ENCODE measurements at places on chromosomes 7 and 10. TPM values are rescaled to one million over a fixed set of nuclear protein-coding genes. Genes with fewer than 3 reads are reported as not detected.

DNA sequence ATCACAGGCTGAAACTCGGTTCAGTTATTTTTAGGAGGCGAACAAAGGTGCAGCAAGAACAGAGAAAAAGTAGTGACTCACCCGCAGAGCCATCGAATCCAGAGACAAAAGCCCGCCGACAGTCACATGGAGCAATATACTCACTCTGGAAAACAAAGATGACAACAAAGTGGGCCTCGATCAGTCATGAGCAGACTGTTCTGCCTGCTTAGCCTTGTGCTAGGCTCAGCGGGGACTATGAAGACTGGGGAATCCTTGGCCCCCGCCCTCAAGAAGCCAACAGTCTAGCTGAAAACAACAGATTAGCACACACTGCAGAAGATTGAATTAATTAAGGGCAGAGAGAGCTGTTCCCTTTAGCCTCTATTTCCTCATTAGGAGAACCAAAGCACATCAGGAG lies 30.4 kb downstream of the XPNPEP1 start:
- H3K4me1 ChIP-seq = peaks cover 18% of the 10 kb centered on the region
- H3K27me3 ChIP-seq = no peaks in the 10 kb centered on the region
- H3K27ac ChIP-seq = no peak overlapping the region
- H3K4me3 ChIP-seq = no peak overlapping the region
- no peak for DNase-seq
- peaks cover 17% of the 10 kb centered on the region for H3K36me3 ChIP-seq

- no peaks in the 10 kb centered on the region for H3K36me3 ChIP-seq
Observed at GRCh38 chr7:42236266-42236975, 588 bp downstream of the GLI3 start.

GRCh38 chr10:82390866-82391658 lies 516.1 kb downstream of the NRG3 start:
- H3K36me3 ChIP-seq = no peaks in the 10 kb centered on the region
- no peak overlapping the region for H3K27ac ChIP-seq
- no peak overlapping the region for H3K4me3 ChIP-seq

- no peaks in the 10 kb centered on the region for H3K27me3 ChIP-seq
- H3K4me3 ChIP-seq = no peak overlapping the region
- no peak overlapping the region for H3K27ac ChIP-seq
- DNase-seq = no peak
- H3K4me1 ChIP-seq = no peaks in the 10 kb centered on the region
- peaks cover 89% of the 10 kb centered on the region for H3K36me3 ChIP-seq
Observed at GRCh38 chr7:75983471-75984129, 10.8 kb downstream of the TMEM120A start.

DNA sequence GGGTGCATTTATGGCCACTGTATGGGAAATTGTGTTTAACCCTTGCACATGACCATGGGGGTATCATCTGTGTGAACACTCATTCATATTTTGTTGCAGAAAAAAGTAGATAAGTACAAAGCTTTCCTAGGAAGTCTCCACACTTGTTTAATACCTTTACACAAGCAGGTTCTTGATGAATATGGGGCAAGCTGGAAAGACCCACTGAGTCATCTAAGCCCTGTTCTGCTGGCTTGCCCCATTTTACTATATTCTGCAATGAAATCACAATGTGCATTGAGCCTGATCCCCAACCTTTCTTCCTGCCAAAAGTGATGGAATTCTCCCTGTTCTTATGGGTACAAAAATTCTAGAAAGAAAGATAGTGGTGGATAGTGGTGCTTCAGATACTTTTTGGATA lies 99.8 kb downstream of the CCDC71L start:
- H3K27ac ChIP-seq = no peak overlapping the region
- no peaks in the 10 kb centered on the region for H3K27me3 ChIP-seq
- H3K4me3 ChIP-seq = no peak overlapping the region
- H3K4me1 ChIP-seq = no peaks in the 10 kb centered on the region

DNA sequence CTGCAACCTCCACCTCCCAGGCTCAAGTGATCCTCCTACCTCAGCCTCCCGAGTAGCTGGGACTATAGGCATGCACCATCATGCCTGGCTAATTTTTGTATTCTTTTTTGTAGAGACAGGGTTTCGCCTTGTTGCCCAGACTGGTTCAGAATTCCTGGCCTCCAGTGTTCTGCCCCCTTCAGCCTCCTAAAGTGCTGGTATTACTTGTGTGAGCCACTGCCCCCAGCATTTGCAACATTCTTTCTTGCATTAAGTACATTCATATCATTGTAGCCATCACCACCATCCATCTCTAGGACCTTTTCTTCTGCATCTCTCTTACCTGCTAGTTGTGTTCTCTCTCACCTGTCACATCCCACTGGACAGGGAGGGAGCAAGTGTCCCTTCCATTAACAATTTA lies 35.5 kb upstream of the HYAL4 start:
- no peaks in the 10 kb centered on the region for H3K4me1 ChIP-seq
- no peak for DNase-seq
- no peak overlapping the region for H3K27ac ChIP-seq
- no peaks in the 10 kb centered on the region for H3K27me3 ChIP-seq
- no peak overlapping the region for H3K4me3 ChIP-seq
- no peaks in the 10 kb centered on the region for H3K36me3 ChIP-seq

- H3K27me3 ChIP-seq = no peaks in the 10 kb centered on the region
- no peak overlapping the region for H3K4me3 ChIP-seq
- H3K4me1 ChIP-seq = no peaks in the 10 kb centered on the region
- H3K27ac ChIP-seq = no peak overlapping the region
- H3K36me3 ChIP-seq = no peaks in the 10 kb centered on the region
Observed at GRCh38 chr10:124381011-124381611, 37.6 kb downstream of the OAT start.

- peak overlapping the region; percentile 76 for H3K27ac ChIP-seq
- peaks cover 49% of the 10 kb centered on the region for H3K4me1 ChIP-seq
- no peaks in the 10 kb centered on the region for H3K36me3 ChIP-seq
- DNase-seq = no peak
- H3K27me3 ChIP-seq = no peaks in the 10 kb centered on the region
Observed at GRCh38 chr7:116354171-116354545, 143.8 kb downstream of the TES start.

DNA sequence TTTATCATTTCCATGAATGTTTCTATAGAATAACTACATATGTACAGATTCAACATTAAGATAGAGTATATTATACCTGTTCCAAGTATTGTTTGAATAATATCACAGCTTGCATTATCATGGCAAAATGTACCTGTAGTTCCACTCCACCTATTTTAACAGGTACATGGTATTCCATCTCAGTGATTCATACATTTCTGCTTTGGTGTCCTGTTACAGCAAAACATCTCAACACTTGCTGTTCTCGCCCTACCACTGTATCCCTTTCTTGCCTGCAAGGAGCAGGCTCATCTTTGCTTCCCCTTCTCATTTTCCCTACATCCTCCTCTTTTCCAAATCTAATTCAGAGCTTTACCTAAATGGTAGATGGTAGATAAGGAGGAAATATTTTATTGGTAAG lies 27.1 kb upstream of the SGCE start:
- no peak overlapping the region for H3K4me3 ChIP-seq
- H3K27me3 ChIP-seq = no peaks in the 10 kb centered on the region
- no peaks in the 10 kb centered on the region for H3K36me3 ChIP-seq
- DNase-seq = no peak
- H3K27ac ChIP-seq = no peak overlapping the region
- H3K4me1 ChIP-seq = no peaks in the 10 kb centered on the region

- no peak overlapping the region for H3K27ac ChIP-seq
- no peak overlapping the region for H3K4me3 ChIP-seq
- H3K27me3 ChIP-seq = no peaks in the 10 kb centered on the region
Observed at GRCh38 chr7:144118341-144118740, 4.6 kb upstream of the OR2A14 start.

Gene MNX1
- total RNA-seq = 0.46 TPM

Gene EFCAB10
- total RNA-seq = 7.3 TPM

Gene LRRC4
- 23.3 TPM for total RNA-seq

Gene NYAP1
- total RNA-seq = 0.54 TPM

Gene SPAM1
- total RNA-seq = not detected

Gene MPP7
- total RNA-seq = 17.6 TPM

Gene HGF
- total RNA-seq = 11.4 TPM
